Fibroblast of skin of right biceps (primary cell): ENCODE measurements at places on chromosomes 2 and 18.

DNA sequence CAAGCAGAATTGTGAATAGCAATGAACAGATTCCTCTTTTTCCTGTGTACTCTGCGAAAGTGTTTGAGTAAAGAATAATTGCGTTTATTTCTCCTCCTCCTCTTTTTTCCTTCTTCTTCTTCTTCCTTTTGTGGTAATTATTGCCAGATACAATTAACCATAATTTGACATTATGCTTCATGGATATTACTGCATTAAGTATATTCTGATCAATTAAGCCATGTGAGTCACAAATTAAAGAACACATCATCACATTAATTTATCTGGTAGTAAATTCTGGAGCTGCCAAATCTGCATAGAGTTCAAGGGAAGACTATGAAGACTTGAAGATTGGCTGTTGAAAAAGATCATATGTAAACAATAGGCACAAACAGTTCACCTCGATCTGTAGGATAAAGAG lies 72.9 kb upstream of the TFPI start:
- DNase-seq: no peak

- DNase-seq: no peak
Measured at GRCh38 chr2:97741686-97742085, 28.3 kb downstream of the ZAP70 start.

DNA sequence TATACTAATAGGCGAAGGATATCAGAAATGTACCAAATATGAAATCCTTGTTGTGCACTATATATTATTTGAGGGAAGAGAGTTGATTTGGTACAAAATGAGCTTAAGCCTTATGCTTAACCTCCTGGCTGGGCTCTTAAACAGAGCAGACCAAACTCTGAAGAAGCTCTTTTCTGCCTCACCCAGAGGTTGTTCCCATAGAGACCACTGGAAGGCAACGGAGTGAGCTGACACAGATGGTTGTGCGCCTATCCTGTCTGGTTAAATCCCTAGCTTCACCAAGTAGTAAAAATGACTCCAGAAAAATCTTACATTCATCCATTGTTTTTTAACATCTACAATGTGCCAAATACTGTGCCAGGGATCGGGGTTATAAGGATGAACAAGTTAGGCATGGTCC lies 55.9 kb upstream of the NOL4 start:
- no peak for DNase-seq

DNA sequence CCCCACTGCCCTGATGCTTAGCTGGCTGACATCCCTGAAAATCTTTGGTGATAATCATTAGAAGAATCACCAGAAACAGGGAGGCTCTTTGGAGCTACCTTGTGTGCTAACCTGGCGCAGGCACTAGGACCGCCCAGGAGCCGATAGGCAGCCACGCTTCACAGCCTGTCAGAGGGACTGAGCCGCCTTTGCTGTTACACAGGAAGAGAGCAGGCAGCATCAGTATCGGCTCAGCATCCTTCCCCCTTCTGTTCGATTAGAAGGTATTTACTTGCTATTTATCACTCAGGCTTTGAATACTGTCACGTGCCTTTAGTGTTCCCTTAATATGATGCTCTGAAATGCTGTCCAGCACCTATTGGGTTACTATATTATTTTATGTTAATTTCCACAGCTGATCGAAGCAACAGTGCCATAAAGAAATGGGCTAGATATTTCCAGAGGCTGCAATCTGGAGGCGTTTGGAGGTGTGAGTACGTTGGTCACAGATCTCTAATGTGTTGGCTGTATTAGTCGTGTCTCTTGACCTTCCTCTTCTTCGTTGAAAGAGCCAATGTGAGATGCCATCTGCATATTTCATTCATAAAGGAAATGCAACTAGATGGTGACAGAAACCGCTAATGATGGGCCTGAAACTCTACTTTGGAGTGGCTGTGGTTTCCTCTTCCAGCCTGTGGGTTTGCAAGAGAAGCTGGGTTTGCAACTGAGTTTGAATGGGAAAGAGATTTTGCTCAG lies 110.4 kb upstream of the RAB27B start:
- peak; percentile 30 for DNase-seq

DNA sequence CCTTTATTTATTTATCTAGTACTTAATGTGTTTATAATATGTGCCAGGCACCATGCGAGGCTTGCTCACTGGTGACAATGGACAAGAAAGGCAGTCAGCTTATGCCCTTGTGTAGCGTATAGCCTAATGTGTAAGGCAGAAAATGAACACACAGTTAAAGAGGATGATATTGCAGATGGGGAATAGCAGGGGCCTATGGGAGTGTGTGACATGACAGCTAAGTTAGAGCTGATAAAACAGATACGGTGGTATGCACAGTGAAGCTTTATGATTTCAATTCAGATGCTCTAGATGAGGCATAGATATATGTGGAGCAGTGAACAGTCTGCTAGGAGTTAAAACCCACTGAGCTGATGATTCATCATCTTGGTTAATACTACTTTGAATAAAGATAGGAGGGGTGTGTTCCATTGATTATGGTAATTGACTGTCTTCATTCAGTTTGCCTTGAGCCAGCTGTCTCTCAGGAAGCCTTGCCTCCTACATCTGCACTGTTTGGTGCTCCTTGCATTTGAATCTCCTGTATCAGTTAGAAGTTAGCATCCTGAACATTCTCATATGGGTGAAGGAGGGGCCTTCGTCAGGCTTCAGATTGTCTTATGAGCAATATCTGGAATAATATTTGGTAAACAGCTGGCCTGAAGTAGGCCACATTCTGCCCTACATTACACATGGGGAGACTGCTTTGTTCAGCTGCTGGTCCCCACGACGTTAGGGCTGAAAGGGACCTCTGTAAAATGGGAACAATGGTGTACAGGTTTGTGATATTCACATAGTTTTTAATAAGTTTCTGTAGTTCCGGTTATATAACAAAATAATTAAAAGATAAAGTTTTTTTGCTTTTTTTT lies 13.2 kb downstream of the MAP4K4 start:
- peak; percentile 57 for DNase-seq

DNA sequence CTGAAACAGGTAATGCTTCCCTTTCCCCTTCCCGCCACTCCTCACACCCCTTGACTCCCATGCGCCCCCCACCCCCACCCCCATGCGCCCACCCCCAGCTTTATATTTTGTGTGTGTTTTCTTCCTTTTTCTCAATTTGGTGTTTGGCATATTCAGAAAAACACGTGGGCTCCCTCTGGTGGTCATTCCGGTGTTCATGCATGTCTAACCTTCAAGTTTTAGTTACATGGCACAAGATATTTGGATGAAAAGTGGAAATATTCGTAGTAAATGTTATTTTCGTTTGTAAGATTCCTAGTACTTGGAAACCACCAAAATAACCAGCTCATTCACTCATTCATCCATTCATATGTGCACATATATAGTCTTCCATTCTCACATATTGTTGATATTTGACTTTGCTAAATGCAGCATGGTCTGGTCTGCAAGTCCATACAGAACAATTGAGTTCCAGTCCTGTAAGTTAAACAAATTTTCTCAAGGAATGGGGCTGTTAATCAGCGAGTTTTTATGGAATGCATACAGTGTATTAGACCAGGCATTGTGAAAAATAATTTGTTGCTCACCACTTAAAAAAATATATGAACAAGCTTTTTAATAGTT lies 143.6 kb upstream of the MAP3K20 start:
- peak; percentile 59 for DNase-seq

GRCh38 chr2:95375532-95376150 lies 26.9 kb upstream of the FAHD2A start:
- no peak for DNase-seq

DNA sequence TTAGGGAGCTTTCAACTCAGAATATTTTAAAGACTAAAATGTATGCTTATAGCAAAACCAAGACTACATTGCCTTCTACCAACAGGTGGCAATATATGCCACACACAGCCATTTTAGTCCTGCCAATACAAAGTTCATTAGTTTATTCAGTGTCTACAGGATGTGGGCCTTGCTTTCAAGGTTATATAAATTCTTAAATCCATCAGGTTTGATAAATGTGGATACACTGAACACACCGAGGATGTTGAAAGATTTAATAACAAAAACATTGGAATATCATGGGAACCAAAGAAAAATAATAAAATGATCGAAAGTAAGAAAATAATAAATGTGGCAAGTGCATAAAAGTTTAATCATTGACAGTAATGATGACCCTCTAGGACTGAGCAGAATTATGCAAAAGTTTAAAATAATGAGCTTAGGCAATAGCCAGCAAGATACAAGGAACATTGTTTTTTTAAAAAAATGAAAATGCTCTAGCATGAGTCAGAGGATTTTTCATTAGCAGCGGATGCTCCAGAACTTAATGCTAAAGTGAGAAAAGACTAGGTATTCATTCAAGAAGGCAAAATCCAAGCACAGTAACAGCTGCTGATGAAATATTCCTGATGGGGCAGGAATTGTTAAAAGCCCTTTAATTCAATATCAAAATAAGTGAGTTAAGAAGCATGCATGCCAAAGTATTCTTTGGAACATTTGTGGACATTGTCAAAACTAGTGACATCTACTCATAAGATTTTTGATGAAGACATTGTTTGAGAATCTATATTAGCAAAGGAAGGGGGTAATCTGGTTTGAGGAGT lies 14.2 kb downstream of the SCN9A start:
- peak; percentile 42 for DNase-seq

DNA sequence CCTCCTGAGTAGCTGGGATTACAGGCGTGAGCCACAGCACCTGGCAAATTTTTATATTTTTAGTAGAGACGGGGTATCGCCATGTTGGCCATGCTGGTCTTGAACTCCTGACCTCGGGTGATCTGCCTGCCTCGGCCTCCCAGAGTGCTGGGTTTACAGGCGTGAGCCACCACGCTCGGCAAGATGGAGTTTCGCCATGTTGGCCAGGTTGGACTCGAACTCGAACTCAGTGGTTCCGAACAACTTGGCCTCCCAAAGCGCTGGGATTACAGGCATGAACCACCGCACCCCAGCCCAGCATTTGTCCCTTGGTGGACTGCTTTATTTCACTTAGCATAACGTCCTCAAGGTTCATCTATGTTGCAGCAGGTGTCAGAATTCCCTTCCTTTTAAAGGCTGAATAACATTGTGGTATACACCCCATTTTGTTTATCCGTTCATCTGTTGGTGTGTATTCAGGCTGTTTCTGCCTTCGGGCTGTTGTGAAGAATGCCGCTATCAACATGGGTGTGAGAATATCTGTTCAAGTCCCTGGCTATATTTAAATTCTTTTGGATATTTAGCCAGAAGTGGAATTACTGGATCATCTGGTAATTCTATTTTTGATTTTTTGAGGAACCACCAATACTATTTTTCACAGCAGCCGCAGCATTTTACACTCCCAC lies 1.2 kb upstream of the CENPA start:
- no peak for DNase-seq

DNA sequence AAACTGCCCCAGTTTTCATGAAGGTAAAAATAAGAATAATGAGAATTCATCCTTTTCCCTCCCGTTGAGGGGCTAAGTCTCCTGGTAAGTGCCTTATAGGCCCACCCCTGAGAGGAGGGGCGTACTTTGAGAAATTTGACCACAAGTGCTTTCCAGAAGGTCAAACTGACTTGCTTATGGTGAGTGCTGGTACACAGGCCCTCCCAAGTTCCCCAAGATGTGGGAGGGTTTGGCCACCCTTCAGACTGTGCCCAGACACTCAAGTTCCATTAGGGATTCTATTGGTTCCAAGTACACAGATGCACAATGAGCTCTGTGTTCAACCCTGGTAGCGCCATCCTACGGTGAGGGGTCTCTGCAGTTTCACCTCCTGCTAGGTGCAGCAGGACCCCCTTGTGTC lies 205.1 kb downstream of the CTIF start:
- no peak for DNase-seq

- DNase-seq: no peak
Measured at GRCh38 chr2:215068399-215068798, 70.0 kb downstream of the ABCA12 start.

DNA sequence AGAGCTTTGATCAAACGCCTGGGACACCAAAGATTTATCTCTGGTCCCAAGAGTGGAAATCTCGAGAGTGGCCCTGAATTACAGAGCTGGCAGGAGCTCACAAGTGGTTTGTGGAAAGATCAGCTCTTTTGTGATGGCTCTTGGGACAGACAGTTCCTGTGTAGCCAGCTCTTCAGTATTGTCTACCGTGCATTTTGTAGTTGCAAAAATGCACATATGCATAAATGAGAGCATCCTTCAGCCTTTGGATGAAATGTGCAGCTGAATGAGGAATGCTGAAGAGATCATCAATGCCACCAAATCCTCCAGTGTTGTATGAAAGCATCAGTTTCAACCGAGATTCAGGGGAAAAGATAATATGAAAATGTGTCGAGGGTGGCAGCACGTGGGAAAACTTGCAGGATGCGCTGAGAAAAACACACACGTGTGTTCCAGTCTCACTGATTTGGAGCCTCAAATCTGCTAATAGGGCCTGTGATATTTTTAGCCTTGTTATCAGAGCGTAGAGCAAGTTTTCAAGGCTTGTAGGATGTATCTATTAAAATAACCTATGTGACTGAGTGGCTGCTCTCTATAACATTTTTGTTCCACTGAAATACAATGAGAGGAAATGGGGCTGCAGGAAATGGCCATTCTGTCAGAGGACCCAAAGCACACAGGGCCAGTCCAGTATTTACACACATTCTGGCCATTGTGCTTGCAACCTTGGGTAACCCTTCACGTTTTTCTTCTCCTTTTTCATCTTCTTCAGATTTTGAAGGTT lies 138.7 kb downstream of the PRKCE start:
- no peak for DNase-seq

- peak; percentile 13 for DNase-seq
Measured at GRCh38 chr2:20917719-20918572, 95.0 kb upstream of the LDAH start.

DNA sequence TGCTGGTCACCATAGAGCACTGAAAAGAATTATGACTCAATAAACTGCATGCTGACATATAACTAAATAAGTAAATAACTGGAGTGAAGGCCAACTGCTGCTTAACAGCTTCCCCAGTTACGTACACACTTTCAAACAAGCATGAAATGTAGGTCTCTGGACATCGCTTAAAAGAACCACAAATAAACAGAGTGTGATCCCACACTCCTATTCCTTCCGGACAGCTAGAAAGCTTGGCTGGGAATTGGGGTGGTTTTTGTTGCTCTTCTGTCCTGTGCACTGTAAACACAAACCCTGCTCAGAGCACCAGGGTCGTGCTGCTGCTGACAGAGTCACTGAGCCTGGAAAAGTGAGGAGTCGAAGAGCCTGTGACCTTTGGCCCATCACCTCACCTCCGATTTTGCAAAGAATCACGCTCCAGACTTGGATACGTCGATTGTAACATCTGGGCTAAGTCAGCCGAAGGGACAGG lies 162.7 kb upstream of the NT5C1B start:
- no peak for DNase-seq

GRCh38 chr2:72425996-72426395 lies 278.3 kb upstream of the CYP26B1 start:
- DNase-seq: peak; percentile 3

DNA sequence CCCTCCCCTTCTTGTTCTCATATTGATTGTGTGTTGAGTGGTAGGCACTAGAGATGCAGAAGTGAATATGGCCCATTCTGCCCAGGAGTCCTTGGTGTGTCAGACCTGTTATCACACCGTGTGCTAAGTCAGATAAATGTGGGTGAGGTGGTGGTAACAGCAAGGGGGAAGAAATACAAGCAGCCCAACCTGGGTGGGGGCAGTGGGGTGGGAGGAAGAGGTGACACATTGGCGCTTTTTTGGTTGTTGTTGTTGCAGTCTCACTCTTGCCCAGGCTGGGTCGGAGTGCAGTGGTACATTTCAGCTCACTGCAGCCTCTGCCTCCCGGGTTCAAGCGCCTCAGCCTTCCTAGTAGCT lies 12.8 kb downstream of the B3GNT2 start:
- DNase-seq: no peak
